ENCODE measurements at places on chromosomes 12 and 14.

GRCh38 chr12:56718149-56718548 lies 7.0 kb downstream of the NACA start:
- no peak for DNase-seq

- no peak for DNase-seq
Measured at GRCh38 chr12:122895320-122895703, 612 bp downstream of the VPS37B start.

DNA sequence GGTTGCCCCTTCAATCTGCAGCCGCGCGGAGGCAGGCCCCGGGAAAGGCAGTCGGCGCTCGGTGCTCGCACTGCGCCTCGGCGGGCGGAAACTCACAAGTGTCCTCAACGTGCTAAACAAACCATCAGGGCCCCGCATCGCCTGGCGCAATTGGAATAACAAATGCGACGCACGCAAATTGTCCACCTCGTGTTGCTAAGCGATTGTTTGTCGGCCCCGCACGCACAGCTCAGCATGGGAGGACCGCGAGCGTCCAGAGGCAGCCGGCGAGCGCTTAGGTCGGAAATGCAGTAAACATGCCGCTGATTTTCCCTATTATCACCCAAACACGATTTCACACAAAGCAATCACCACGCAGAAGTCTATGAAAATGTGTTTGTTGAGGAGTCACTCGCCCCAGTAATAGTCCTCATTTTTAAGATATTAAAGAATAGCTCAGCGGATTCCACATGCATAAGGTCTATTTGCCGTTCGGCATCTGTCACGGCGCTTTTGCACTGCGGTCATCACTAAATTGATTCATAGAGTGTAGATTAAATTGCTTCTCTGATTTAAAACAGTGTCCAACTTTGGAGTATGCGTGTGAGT lies 3.2 kb upstream of the GSC start:
- no peak for DNase-seq

GRCh38 chr12:68306564-68306963 lies 25.6 kb downstream of the MDM1 start:
- no peak for DNase-seq

DNA sequence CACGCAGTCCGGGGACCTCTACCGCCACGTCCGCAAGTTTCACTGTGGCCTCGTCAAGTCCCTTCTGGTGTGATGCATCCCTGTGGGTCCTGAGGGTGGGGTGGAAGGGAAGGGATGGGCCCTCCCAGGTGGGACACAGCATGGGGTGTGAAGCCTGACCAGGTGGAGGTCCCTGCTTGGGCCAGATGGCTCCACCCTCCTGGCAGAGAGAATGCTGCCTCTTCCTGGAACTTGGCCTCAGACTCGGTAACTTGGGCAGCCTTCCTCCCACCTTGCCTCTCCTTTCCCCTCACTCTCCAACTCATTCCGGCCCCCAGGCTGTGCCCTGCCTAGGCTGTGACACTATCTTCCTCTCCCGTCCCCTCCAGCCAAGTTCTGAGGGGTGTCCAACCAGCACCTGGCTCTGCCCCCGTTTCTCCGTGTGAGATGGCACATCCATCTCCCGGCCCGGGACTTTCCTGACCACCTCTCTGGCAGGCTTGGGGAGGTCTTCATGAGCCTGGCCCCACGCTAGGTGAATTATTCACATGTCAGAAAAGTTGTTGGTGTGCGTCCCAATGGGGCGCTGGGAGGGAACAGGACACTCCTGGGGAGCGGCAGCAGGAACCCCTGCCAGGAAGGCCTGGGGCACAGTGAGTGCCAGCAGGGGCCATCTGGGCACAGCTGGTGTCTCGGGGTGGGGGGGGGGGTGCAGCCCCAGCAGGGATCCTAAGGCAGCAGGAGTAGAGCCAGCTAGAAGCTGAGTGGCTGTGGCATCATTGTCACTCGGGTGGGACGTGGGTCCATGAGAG lies 1.7 kb downstream of the ZBTB42 start:
- peak; percentile 30 for DNase-seq

DNA sequence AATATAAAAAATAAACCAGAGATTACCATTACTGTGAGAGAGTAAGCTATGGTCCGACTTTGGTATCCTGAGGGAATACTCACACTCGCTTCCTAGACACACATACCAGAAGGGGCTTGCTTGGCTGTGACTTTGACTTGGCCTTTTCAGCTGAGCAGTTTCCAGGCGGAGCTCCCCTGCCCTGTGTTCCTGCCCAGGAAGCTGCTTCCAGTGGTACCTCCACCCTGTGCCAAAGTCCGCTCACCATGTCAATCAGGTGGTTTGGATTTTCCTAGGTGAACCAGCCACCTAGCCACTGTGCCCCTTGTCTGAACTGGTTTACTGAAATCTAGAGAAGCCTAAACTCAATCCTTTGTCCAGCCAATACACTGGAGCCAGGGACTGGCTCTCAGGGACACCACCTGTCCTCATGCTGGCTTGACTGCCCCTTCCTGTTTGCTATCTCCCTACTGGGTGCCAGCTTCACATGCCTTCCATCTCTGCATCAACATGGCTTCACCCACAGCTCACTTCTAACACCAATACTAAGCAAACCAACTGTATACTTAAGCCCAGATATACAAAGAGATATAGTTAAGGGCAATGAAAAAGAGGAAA lies 28.6 kb downstream of the MAX start:
- no peak for DNase-seq

GRCh38 chr14:90349739-90350138 lies 18.0 kb upstream of the NRDE2 start:
- DNase-seq: no peak

DNA sequence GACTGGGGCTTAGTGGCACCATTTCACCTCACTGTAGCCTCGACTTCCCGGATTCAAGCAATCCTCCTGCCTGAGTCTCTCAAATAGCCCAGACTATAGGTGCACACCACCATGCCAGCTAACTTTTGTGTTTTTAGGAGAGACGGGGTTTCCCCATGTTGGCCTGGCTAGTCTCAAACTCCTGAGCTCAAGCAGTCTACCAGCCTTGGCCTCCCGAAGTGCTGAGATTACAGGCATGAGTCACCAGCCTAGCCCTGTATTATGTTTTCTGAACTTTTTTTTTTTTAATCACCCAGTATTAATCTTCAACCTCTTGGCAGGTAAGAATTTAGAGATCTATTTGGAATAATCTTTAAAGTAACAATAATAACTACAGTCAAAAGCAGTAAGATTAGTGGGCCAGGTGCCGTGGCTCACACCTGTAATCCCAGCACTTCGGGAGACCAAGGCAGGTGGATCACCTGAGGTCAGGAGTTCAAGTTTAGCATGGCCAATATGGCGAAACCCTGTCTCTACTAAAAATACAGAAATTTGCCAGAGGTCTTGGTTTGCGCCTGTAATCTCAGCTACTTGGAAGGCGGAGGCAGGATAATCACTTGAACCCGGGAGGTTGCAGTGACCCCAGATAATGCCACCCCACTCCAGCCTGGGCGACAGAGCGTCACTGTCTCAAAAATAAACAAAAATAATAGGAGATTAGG lies 8.6 kb downstream of the NANOG start:
- DNase-seq: no peak

GRCh38 chr12:92502417-92503028 lies 200.3 kb upstream of the PLEKHG7 start:
- no peak for DNase-seq

GRCh38 chr14:24911324-24912109 lies 138.4 kb downstream of the STXBP6 start:
- DNase-seq: no peak

- no peak for DNase-seq
Measured at GRCh38 chr12:78278706-78279190, 448.1 kb downstream of the NAV3 start.

DNA sequence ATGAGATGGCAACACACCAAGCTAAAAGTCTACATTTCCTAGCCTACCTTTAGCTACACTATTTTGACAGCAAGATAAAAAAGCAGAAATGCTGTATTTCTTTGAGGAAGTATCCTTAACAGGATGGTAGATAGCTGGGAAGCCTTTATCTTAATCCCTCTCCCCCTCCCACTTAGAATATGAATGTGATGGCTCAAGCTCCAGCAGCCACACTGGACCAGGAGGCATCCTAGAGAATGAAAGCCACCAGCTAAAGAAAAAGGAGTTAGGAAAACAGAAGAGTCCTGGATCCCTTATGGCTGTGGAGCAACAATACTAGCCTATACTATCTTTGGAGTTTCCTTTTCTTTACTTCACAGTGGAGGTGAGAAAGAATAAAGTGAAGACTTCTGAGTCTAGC lies 15.1 kb downstream of the NAP1L1 start:
- no peak for DNase-seq

- no peak for DNase-seq
Measured at GRCh38 chr12:76486011-76486410, 73.6 kb downstream of the OSBPL8 start.

DNA sequence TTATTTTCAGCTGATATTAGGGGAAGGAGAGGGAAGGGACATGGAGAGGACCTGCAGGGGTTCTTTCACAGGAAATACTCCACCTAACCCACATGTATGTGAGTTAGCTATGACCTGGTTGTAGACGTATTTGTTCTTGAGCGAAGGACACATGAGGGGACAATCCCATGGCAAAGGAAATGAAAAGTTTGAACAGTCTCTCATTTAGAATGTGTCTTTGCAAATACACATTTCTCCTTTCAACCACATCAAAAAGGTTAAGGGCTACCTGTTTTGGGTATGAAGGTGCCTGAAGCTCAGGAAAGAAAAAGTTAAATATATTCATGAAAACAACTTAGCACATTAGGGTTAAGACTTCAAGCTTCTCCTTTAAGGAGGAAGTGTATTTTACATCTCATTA lies 7.4 kb downstream of the PYGL start:
- DNase-seq: no peak

DNA sequence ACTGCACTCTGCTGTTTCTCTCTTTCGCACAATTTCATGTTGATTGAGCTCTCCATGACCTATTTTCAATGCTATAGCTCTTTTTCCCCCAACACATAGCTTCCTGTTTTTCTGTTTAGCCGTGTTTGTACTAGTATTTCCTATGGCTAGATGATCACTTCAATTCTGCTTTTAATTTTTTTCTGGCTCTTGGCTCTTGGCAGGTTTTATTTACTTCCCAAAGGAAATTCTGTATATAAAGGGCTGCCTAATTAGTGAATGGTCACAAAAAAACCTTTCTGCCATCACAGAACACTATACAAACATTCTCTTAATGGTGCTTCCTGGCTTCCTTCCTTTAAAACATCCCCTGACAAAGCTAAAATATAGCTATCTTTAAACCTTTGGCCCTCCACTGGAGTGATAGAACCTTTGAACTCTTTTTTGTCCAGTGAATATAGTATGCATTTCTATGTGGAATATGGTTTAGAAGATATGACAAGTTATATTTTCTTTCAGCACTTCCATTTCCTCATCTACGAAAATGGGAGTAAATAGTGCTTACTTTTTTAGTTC lies 88.2 kb downstream of the RASSF9 start:
- DNase-seq: no peak

- DNase-seq: no peak
Measured at GRCh38 chr14:100072783-100073346, 7.6 kb downstream of the EVL start.

- DNase-seq: no peak
Measured at GRCh38 chr12:116267948-116268347, 9.5 kb downstream of the MED13L start.

DNA sequence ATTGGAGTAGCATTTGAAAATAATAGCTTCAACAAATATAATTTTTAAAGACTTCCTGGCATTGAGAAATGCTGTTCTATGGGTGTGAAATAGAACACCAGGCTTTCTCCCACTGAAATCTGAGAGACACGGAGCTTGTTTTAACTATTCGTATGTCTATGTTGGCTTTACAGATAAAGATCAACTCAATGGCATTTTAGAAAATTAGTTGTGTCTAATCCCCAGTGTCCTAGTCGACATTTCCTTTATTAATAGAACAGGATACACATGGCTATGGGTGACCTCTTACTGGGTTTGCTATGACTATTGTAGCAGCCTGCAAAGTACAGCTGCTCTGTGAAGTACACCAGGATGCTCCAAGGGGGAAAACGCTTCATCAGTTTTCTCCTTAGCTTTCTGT lies 159.3 kb downstream of the SLC25A21 start:
- no peak for DNase-seq

DNA sequence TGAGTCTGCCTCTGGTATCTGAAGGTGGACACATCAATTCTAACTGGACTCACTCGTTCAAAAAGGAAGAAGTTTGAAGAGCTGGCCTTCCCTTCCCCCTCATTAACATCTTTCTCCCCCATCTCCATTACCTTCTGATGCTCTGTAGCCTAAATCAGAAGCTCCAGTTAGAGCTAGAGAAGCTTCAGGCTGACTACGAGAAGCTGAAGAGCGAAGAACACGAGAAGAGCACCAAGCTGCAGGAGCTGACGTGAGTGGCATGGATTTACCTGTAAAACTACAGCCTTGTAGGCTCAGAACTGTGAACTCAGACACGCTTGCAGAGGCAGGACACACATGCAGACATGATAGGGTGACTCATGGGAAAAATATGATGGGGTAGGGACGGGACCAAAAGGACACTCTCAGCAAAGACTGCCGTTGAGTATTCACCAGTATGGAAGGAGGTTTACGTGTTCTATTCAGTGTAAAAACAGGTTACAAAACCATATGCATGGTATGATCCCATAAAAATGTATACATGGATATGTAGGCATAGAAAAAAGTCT lies 14.3 kb upstream of the PIP4K2C start:
- DNase-seq: no peak

DNA sequence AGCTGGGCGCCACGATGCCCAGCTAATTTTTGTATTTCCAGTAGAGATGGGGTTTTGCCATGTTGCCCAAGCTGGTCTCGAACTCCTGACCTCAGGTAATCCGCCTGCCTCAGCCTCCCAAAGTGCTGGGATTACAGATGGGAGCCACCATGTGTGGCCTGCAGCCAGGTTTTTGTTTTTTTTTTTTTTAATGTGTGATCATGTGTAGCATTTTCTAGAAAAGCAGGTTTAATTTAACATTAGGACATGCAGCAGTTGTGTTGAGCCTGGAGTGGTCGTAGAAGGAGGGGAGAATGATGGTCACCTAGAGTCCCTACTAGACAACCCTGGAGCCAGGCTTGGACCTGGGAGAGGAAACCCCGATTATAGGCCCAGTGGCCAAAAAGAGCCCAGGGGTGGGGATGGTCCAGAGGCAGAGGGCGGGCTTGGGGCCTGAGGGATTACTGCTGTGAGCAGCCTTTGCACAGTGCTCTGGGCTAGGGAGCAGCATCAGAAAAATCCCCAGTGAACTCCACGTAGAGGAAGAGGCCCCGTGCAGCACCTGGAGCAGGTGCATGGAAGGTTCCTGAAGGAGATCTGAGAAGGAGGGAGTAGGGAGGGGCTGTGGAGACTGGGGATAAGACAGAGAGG lies 13.6 kb downstream of the DLK1 start:
- DNase-seq: no peak

- peak; percentile 88 for DNase-seq
Measured at GRCh38 chr12:38904537-38905479, 583 bp downstream of the CPNE8 start.

DNA sequence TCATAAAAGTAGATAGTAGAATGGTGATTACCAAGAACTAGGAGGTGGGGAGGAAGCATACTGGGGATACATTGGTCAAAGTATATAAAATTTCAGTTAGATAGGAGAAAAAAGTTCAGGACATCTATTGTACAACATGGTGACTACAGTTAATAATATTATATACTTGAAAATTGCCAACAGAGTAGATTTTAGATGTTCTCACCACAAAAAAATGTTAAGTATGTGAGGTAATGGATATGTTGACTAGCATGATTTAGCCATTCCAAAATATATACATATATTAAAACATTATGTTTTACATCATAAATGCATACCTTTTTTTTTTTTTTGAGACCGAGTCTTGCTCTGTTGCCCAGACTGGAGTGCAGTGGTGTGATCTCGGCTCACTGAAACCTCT lies 31.0 kb downstream of the TMEM116 start:
- DNase-seq: no peak

GRCh38 chr14:100470523-100470897 lies 116.7 kb downstream of the BEGAIN start:
- no peak for DNase-seq
